IMR-90 (cell line): ENCODE measurements at places on chromosomes 1 and 21. TPM values are rescaled to one million over a fixed set of nuclear protein-coding genes. Genes with fewer than 3 reads are reported as not detected.

The KRTAP19-1 gene
- total RNA-seq = not detected in 2 replicates

The TAL1 gene
- not detected in 2 replicates for total RNA-seq

DNA sequence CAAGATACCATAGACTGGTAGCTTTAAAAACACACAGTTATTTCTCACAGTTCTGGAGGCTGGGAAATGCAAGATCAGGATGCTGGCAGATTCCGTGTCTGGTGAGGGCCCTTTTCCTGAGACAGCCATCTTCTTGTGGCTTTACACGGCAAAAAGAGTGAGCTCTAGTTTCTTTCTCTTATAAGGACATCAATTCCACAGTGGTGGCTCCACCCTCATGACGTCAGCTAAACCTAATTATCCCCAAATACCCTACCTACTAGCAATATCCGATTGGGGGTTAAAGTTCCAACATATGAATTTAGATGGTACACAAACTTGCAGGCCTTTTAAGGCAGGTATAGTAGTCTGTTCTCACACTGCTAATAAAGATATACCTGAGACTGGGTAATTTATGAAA lies 77.7 kb downstream of the PRRX1 start:
- no peak for DNase-seq

The TEDDM1 gene
- not detected in 2 replicates for total RNA-seq

GRCh38 chr1:218851586-218851985 lies 322.1 kb upstream of the LYPLAL1 start:
- DNase-seq = peak; percentile 72

The RUNX3 gene
- not detected in 2 replicates for total RNA-seq

The FAM177B gene
- not detected in 2 replicates for total RNA-seq

- DNase-seq = no peak
These were observed 449.8 kb downstream of the SIPA1L2 start for GRCh38 chr1:232179896-232180778.

DNA sequence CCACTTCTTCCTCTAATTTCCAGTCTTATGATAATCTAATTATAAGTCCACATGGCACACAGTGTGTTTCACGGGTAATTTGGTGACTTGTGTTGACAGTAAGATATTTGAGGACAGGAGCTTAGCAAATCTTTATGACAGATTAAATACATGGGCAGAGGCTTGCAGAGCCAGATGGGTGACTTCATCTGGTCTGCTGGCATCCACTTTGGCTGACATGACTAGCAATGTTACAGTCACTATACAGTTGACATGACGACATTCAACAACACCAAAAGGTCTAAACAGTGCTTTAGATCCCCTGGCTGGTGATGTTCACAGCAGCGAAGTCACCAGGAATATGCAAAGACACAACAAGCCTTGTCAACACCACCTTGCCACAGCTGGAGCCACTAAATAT lies 147.2 kb downstream of the ETS2 start:
- DNase-seq = no peak

The CFHR3 gene
- not detected in 2 replicates for total RNA-seq
